ENCODE measurements at places on chromosomes 2 and 18.
A peak's percentile ranks its signal among the peaks of the same experiment; 100 is the strongest.

DNA sequence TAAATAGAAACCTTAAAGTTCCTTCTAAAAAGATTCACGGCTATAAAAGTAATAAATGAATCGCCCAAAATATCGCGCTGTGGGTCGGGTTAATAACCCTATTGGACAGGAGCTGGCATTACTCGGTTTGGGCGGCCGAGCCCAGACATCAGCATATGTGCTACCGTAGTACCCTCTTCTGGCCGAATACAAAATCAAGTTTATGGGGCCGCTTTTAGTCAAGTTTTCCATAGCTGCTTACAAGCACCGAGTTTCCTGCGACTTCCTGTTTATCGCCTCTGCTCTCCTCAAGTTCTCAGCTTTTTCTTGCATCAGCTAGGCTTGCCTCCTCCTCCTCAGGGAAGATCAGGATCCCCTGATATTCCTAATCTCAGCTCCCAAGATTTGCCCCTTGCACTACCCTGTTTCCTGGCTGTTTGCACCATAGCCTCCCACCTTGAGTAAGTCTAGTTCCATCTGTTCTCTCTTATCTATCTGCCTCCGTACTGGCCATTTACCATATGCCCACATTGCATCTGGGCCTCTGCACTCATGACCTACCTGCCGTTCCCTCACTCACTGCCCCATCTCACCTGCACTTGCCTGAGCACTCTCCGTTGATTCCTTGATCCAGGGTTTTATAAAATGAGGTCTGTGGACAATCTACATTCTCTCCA, 56.1 kb downstream of the SLC35F5 start:
- no peak for DNase-seq

- DNase-seq, result no peak
These were observed 40.1 kb downstream of the CRACDL start for GRCh38 chr2:98895901-98896300.

DNA sequence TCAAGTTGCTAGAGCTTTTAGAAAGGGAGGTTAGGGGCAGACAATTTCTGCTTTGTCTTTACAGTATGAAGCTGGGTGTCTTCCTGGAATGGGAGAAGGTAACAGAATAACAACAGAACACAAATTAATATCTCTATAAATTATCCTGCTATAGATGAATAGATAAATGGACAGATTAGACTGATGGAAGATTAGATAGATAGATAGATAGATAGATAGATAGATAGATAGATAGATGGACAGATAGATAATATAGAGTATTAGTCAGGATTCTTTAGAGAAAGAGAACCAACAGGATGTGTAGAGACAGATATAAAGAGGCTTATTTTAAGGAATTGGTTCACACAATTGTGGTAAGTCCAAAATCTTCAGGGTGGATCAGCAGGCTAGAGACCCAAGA, 302.2 kb downstream of the BCL11A start:
- DNase-seq, result no peak

DNA sequence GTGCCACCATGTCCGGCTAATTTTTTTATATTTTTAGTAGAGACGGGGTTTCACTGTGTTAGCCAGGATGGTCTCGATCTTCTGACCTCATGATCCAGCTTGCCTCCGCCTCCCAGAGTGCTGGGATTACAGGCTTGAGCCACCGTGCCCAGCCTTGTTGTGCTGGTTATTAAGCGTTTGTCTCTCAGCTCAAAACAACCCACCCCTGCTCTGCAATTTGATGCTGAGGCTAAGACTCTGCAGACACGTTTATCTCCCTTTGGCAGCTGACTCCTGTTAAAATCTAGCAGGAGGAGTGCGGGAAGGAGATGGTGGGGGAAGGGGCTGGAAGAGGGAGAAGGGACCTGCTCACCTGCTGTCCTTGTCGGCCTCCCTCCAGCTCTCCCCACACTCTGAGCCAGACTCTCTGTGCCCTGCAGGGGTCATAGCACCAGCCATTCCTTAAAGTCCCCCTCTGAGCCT, 29.9 kb upstream of the IMPA2 start:
- no peak for DNase-seq

- DNase-seq, result peak; percentile 83
These were observed 297.8 kb upstream of the SESTD1 start for GRCh38 chr2:179562330-179562885.

DNA sequence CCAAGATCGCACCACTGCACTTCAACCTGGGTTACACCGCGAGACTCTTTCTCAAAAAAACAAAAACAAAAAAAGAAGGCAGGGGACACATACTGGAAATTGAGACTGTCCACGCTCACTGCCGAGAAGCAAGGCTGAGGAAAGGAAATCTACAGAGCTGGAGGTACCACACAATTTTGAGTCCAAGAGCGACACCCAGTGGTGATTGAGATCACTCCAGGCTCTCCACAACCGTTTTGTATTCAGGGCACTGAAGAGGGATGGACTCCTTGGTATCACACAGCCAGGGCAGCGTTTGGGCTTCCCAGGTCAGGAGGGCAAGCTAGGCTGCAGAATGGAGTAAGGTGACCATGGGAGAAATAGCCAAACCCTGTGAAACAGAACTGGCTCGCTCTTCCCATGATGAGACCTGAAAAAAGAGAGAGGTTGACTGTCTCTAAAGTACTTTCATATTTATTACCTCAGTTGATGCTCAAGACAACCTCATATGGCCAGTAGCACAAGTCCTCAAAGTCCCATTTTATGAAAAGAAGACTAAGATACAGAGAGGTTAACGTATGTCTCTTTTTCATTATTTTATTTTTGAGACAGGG, 74.5 kb upstream of the YPEL5 start:
- peak; percentile 48 for DNase-seq

GRCh38 chr2:222799262-222799918, 61.4 kb upstream of the ACSL3 start:
- DNase-seq, result no peak

- DNase-seq, result peak; percentile 74
These were observed 175.5 kb downstream of the AGAP1 start for GRCh38 chr2:235669269-235669831.

- no peak for DNase-seq
These were observed 257.2 kb upstream of the CHAC2 start for GRCh38 chr2:53510401-53510800.

- DNase-seq, result no peak
These were observed 129.1 kb downstream of the PIEZO2 start for GRCh38 chr18:11020161-11020853.

Data from NCI-H1105 (cell line).